ENCODE measurements at places on chromosomes 1 and 21.

GRCh38 chr1:73803380-73803779 is 394.6 kb downstream of the LRRIQ3 start:
- no peak for DNase-seq

GRCh38 chr21:28253961-28254360 is 738.7 kb downstream of the LTN1 start:
- no peak for DNase-seq

DNA sequence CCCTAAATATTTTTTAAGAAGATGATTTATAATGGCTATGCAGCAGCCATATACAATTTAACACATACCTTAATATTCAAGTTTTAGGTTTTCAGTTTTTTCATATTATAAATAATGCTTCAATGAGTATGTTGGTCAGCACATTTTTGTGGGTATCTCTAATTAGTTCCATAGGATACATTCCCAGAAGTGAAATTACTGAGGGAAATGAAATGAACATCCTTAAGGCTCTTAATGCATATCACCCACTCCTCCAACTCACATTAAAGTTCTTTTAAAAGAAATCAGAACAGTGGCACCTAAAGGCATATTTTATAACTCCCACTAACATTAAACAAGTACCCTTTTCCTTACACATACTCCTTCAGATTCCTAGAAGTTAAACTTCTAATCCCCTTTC is 56.1 kb downstream of the EYA3 start:
- DNase-seq: no peak

DNA sequence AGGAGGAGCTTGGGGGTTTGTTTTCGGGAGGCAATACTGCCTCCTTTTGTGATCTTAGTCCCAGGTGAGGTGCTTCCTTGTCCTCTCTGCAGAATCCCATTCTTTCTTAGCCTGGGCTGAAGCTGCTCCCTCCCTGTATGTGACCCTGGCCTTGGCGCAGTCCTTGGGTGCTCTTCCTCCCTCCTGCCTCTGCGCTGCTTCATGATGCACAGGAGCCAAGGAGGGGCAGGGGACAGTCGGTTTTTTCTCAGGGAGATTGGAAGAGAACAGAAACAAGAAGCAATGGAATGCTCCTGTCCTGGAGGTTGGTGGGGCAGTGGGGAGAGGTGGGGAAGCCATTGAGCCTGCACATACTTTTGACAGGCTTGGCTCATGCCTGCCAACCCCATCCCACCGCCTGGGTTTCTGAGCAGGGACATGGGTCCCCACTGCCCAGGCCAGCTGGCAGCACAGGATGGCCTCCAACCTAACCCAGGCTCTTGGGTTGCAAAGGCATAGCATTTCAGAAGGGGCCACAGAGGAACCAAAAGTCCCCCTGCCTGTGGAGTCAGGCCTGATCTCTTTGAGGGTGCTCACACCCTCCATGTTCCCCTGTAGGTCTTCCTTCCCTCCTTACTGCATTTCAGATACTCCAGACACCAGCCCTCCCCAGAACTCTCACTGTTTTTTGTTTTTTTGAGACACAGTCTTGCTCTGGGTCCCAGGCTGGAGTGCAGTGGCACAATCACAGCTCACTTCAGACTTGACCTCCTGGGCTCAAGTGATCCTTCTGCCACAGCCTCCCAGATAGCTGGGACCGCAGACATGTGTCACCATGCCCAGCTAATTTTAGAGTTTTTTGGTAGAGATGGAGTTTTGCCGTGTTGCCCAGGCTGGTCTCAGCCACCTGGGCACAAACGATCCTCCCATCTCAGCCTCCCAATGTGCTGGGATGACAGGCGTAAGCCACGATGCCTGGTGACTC is 16.1 kb downstream of the IL6R start:
- DNase-seq: no peak

DNA sequence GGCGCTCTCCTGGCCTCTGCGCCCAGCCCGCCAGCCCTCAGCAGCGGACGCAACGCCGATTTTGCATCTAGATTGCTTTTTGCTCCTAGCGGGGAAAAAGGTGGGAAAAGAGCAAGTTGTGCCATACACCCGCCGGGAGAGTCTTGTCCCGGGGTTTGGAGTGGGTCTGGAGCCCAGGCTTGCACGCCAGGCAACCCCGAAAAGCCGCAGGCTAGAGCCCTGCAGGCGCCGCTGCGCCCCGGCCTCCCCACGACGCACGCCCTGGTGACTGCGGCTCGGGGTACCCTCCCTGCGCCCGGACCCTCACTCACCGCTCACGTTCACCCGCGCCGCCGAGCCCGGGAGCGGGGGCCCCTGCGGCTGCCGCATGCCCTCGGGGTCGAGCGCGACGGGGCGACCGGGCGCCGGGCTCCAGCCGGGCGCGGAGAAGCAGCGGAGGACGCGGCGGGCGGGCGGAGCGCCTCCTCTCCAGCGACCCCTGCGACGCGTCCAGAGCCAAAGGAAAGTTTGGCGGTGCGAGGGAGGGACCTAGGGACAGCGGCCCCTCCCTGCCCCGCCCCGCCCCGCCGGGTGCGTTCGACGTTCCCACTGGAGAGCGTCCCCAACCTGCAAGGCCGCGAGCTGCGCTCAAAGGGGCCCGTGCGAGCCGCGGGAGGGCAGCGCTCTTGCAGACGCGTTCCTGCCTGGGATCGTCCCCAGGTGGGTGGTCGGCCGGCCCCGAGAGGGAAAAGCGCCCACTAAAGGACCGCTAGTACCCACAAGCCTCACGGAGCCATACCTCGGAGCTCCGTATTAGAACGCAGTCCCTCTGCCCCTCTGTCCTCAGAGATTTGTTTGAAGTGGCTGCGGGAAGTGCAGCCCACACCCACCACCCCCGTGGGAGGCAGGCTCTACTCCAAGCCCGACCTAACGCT is at the start of gene LPAR3:
Gene LPAR3, minus strand, starts transcription at position 502 of the 914 bp plus-strand sequence. CDS start 27,086 bp downstream, outside the sequence.
- no peak for DNase-seq

GRCh38 chr1:33443080-33443704 is 12.3 kb upstream of the PHC2 start:
- DNase-seq: no peak

GRCh38 chr1:154557939-154558719 is at the start of gene UBE2Q1:
UBE2Q1 (minus strand) TSS chr1:154558662; CDS start chr1:154558553, 109 bp downstream.
- DNase-seq: peak; percentile 6

DNA sequence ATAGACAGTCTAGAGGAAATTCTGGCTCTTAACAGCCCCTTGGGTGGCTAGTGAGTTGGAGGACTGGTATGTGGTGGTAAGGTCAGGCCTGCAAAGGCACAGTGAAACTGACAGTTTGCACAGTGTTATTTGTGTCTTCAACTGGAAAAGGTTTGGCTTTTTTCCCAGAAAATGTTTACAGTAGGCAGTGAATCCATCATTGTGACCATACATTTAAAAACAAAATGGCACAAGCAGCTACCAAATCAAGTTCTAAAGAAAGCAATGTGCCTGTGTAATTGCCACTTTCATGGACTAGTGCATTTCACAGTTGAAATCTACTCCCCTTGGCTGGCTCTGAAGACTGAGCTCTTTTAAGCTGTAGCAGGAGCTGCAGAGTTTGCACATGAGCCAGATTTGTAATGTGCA is 24.8 kb downstream of the ATPAF1 start:
- no peak for DNase-seq

- no peak for DNase-seq
These were observed 12.3 kb downstream of the RNF223 start for GRCh38 chr1:1061682-1062345.

GRCh38 chr1:12619792-12620487 is 1.9 kb upstream of the DHRS3 start:
- peak; percentile 65 for DNase-seq

GRCh38 chr1:27084107-27084506 is 70.8 kb downstream of the SLC9A1 start:
- no peak for DNase-seq

Data from central memory CD4-positive, alpha-beta T cell (primary cell).